ENCODE measurements at places on chromosomes 13 and 19. TPM values are rescaled to one million over a fixed set of nuclear protein-coding genes. Genes with fewer than 3 reads are reported as not detected.

DNA sequence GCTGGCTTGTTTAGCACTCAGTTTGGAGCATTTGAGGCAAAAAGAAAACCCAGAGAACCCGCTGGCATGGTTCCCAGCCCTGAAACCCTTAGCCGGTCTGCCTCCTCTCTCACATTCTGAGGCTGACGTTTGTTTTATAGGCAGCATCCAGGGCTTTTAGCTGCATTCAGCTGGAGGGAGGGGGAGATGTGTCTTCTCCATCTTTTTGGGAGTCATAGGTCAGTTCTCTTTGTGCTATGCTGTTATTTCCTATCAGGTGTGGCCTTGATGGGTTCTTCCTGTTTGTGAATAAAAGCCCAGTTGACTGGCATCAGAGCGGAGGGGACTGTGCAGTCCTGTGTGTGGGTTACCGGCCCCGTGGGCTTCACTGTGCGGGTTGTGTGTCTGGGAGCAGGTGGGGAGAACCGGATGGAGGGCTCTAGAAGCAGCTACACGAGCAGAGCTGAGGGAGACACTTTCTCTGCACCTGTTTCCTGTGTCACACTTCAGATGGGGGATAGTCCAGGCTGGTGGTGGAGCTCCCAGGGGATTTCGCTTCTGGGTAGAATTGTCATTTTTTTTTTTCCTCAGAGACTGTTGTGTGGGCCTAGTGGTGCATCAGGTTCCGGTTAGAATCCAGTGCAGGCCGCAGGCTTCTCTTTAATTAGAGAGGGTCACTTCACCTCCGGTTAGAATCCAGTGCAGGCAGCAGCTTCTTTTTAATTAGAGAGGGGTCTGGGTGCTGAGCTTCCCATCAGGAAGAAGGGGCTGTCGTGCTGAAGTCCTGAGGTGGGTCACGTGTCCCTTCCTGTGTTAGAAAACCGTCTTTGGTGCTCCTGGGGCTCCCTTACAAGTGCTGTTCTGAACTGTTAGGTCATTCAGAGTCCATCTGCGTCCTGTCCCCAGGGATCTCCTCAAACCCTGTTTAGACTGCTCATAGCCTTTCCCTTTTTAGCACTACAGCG lies 69.6 kb downstream of the ARHGEF7 start:
- H3K27ac ChIP-seq: peak overlapping the region; percentile 26
- no peaks in the 10 kb centered on the region for H3K27me3 ChIP-seq
- H3K4me1 ChIP-seq: peaks cover 31% of the 10 kb centered on the region

DNA sequence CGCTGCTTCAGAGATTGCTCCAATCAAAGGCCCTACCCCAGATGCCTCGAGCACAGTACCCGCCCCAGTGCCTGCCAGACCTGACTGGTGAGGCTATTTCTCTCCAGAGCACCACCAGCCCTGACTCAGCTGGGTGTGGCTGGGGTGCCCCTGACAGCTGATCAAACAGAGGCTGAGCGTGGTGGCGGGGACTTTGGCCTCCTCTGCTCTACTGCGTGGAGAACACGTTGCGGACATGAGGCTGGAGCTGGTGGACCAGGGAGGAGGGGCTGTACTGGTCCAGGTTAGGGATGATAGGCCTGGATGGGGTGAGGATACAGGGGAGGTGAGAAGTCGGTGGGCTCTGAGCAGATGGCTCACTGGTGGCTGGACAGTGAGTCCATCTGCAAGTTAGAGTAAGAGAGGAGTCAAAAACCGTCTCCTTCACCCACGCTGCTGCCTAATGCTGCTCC lies 3.5 kb upstream of the DOCK6 start:
- no peak overlapping the region for H3K4me3 ChIP-seq
- no peaks in the 10 kb centered on the region for H3K36me3 ChIP-seq
- H3K27ac ChIP-seq: no peak overlapping the region
- H3K4me1 ChIP-seq: no peaks in the 10 kb centered on the region

Gene KIR2DL3
- total RNA-seq: 0.25 TPM

Gene NCAN
- total RNA-seq: 0.13 TPM

GRCh38 chr19:44260695-44261446 lies 1.2 kb downstream of the ZNF233 start:
- H3K4me1 ChIP-seq: no peaks in the 10 kb centered on the region
- H3K36me3 ChIP-seq: no peaks in the 10 kb centered on the region
- DNase-seq: no peak

DNA sequence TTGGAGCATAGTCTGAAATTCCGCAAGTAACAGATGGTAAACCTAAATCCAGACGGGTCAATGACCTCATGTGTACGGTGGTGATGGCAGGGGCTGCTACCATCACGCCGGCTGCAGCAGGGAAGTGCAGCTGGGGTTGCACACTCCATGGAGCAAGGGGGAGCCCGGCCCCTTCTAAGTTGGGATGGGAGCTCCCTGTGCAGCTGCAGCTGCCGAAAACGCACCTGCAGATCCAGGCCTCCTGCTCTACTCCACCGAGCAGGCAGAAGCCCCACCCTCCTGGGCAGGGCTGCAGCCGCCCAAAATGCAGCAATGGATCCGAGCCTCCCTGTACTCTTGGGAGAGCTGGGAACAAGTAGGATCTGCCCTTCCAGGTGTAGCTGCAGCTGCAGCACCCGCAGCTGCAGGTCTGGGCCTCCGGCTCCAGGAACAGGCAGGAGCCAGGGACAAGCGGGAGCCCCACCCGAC lies 25.5 kb downstream of the KBTBD6 start:
- no peaks in the 10 kb centered on the region for H3K36me3 ChIP-seq
- H3K27ac ChIP-seq: no peak overlapping the region
- no peaks in the 10 kb centered on the region for H3K27me3 ChIP-seq

Measured in kidney (tissue), 22 donors.